ENCODE measurements at places on chromosomes 11 and 22.

GRCh38 chr22:44891293-44891747 lies 118.5 kb downstream of the PHF21B start:
- no peak for DNase-seq

- DNase-seq, result no peak
These were observed 10.8 kb upstream of the RASSF10 start for GRCh38 chr11:12998336-12998735.

DNA sequence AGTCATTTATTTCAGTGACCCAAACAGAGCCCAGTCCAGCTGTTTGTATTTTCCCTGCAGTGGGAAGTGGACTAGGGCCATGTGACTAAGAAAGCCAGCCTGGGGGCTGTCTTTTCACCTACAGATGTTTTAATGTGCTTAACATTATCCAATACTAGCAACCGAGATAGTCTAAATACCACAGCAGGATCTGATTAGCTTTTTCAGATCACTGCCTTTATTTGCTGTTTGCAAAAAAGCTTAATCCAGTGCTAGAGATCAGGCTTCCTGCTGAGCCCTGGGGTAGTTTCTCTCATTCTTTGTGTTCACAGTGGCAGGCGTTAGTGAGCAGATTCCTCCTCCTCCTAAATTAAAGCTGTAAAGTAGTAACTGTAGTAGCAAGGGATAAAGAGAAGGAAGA lies 35.0 kb downstream of the ZC3H12C start:
- no peak for DNase-seq

GRCh38 chr11:69711822-69712801 lies 8.3 kb upstream of the FGF19 start:
- no peak for DNase-seq

GRCh38 chr11:121887569-121887968 lies 228.4 kb downstream of the BLID start:
- no peak for DNase-seq

- DNase-seq, result no peak
These were observed 14.5 kb upstream of the ZDHHC13 start for GRCh38 chr11:19102521-19102900.

DNA sequence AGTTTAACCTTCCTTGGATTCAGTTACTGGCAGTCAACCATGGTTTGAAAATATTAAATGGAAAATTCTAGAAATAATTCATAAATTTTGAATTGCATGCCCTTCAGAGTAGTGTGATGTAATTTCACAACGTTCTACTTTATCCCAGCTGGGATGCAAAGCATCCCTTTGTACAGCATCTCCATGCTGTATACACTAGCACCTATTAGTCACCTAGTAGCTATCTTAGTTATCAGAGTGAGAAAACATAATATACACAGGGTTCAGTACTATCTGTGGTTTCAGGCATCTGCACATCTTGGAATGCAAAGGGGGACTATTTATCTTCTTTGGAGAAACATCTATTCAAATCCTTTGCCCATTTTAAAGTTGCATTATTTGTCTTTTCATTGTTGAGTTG lies 30.8 kb downstream of the CBL start:
- DNase-seq, result no peak

DNA sequence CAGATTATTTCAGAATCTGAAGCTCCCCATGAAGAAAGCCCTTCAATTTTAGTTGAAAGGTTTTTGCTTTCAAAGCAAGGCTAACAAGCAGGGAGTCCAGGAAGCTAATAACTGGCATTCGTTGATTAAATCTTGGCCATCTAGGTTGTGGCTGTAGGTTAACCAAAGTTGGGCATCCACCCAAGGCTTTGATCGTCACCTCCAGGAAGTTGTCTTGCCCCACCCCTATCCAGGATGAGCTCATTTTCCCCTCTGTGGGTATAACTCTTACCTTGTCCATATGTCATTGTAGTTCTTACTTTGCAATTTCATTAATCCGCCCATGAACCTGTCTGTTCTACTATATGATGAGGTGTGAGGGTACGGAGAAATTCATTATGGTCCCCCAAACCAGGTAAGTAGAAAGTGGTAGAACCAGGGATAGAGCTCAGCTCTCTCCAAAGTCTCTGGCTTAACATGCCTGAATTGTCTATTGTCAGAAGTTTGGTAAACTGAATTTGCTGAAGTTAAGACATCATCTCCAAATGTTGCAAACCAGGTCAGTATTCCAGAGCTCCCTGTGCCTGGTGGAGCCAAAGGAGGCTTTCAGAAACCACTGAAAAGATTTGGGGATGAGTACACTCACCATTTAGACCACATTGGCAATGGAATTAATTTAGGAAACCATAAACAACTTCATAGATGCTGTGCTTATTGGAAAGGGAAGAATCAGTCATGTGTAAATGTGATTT lies 97.1 kb downstream of the CD44 start:
- DNase-seq, result no peak
